CD4-positive, CD25-positive, alpha-beta regulatory T cell (primary cell): ENCODE measurements at places on chromosomes 3 and 15. TPM values are rescaled to one million over a fixed set of nuclear protein-coding genes. Genes with fewer than 3 reads are reported as not detected.

- DNase-seq, result no peak
These were observed 46.3 kb upstream of the TCAIM start for GRCh38 chr3:44292276-44292675.

- no peak for DNase-seq
These were observed 527.9 kb upstream of the MDFIC2 start for GRCh38 chr3:70840106-70840870.

GRCh38 chr15:69391046-69391757 lies 22.9 kb upstream of the KIF23 start:
- no peak for DNase-seq

DNA sequence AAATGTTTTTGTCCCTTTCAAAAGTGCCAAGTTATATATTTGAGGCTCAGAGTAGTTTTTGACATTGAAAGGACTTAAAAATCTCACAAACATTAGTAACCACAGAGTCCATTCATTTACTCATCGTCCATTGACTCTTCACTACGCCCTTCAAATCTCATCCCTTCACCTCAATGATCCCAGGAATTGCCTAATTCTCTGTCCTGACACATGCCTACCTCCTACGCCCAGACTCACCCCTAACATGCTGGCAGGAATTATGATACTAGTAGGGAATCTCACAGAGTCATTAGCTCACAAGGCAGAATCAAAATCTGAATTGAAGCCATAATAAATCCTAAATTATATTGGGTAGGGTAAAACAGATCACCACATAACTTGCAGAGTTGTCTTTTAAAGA lies 410.1 kb downstream of the RAP2B start:
- no peak for DNase-seq

Gene IQCF5
- total RNA-seq, result not detected

Gene CHRM5
- total RNA-seq, result not detected

Gene MORC1
- 0.12 TPM for total RNA-seq
